ENCODE measurements at places on chromosomes 16 and 17. TPM values are rescaled to one million over a fixed set of nuclear protein-coding genes. Genes with fewer than 3 reads are reported as not detected.

- no peaks in the 10 kb centered on the region for H3K27me3 ChIP-seq
- H3K4me1 ChIP-seq = no peaks in the 10 kb centered on the region
- no peak overlapping the region for H3K27ac ChIP-seq
- no peak for DNase-seq
These were observed 15.3 kb downstream of the SDK2 start for GRCh38 chr17:73628642-73629552.

Gene TM4SF5
- total RNA-seq = not detected

Gene ALOX15B
- total RNA-seq = not detected

DNA sequence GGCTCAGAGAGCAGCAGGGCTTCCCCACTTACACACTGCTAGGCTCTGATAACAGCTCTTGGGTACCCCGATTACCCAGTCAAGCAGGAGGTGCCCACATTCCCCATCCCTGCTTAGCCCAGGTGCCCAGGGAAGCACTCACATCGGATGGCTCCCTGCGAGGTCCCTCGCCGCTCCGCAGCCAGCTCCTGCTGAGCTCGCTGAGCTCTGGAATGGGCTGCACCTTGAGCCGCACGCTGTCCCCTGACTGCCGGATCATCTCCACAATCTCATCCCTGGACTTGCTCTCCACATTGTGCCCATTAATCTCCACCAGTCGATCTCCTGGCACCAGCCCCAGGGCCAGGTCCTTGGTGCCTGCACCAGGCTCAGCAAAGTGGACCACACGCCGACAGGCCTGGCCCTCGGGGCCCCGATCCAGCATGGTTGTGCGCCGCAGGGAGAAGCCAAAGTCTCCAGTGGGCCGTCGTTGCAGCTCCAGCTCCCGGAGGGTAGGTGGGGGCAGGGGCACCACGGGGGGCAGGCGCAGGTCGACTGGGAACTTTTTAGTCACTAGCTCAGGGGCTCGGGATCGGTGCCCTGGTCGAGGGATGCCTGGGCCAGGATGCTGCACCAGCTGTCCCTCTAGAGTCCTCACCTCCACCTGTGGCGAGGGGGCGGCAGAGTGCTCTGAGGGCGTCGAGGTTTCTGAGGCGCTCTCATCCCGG lies 14.2 kb downstream of the MYO18A start:
- no peaks in the 10 kb centered on the region for H3K4me1 ChIP-seq
- no peaks in the 10 kb centered on the region for H3K36me3 ChIP-seq
- H3K4me3 ChIP-seq = no peak overlapping the region
- no peaks in the 10 kb centered on the region for H3K27me3 ChIP-seq

Gene MBTD1
- 24.6 TPM for total RNA-seq

GRCh38 chr16:2939968-2940367 lies 24.1 kb upstream of the KREMEN2 start:
- no peaks in the 10 kb centered on the region for H3K4me1 ChIP-seq
- peaks cover 44% of the 10 kb centered on the region for H3K36me3 ChIP-seq
- H3K27me3 ChIP-seq = no peaks in the 10 kb centered on the region
- H3K4me3 ChIP-seq = no peak overlapping the region
- H3K27ac ChIP-seq = no peak overlapping the region

GRCh38 chr16:56538331-56538730 lies 18.5 kb upstream of the BBS2 start:
- H3K4me3 ChIP-seq = no peak overlapping the region
- H3K4me1 ChIP-seq = no peaks in the 10 kb centered on the region
- H3K27ac ChIP-seq = no peak overlapping the region

DNA sequence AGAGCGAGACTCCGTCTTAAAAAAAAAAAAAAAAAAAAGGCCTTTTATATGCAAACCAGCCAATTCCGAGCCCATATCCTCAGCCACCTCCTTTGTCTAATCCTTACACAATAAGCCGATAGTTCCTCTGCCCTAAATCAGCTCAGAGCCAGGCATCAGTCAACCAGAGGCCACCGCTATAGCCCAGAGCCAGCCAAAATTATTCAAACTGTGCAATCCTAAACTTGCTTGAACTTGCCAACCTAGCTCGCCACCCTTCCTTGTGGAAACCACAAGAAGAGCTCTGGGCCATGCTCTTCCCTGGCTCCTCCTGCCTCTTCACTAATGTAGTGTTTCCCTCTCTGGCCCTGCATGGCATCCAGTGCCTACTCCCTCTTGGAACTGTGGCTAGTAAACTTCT lies 17.7 kb downstream of the ITGAL start:
- H3K36me3 ChIP-seq = peaks cover 83% of the 10 kb centered on the region
- H3K4me3 ChIP-seq = no peak overlapping the region
- no peaks in the 10 kb centered on the region for H3K27me3 ChIP-seq
- H3K4me1 ChIP-seq = peaks cover 20% of the 10 kb centered on the region
- DNase-seq = no peak

Gene HYDIN
- total RNA-seq = 1.1 TPM

- DNase-seq = no peak
- H3K4me3 ChIP-seq = no peak overlapping the region
- H3K27ac ChIP-seq = no peak overlapping the region
- H3K4me1 ChIP-seq = peaks cover 10% of the 10 kb centered on the region
- H3K36me3 ChIP-seq = no peaks in the 10 kb centered on the region
These were observed 60.9 kb upstream of the ARL4D start for GRCh38 chr17:43337684-43338428.

Gene KNOP1
- 5.6 TPM for total RNA-seq

Gene TMEM88
- total RNA-seq = 45.5 TPM

GRCh38 chr16:15864939-15865338 lies 8.1 kb upstream of the MYH11 start:
- no peaks in the 10 kb centered on the region for H3K27me3 ChIP-seq
- no peak for DNase-seq
- no peak overlapping the region for H3K4me3 ChIP-seq
- no peak overlapping the region for H3K27ac ChIP-seq
- H3K36me3 ChIP-seq = peaks cover 29% of the 10 kb centered on the region
- H3K4me1 ChIP-seq = no peaks in the 10 kb centered on the region

Gene KRT24
- total RNA-seq = not detected

DNA sequence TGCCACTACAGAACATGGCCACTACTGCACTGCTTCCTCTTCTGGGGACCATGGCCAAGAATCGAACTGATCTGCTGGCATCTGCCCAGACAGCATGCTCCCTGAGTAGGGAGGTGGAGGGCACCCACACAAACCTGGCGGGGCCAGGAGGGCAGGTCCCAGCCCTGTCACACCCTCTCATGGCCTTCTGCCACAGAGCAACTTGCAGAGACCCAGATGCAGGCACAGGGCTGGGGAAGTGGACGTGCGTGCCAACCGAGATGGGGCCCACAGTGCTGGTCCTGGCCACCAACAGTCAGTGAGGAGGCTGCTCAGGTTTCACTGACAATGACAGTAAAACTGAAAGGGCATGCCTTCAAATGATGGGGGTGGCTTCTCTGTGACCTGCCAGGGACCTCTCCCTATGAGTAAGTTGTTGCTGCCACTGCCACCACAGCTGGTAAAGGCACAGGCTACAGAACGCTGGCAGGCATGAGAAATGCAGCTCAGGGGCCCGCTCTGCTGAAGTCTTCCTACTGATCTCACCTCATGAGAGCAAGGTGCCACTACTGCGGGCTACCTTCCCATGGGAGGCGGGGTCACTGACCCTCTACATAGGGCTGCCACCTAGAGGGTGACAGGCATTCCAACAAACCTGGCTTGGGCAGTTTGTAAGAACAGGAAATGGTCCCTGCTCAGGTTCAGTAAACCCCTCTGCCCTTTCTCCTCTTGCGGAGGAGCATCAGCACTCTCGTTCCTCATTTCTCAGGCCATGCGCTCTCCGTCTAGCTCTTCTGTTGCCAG lies 15.5 kb downstream of the HIC1 start:
- peaks cover 36% of the 10 kb centered on the region for H3K4me1 ChIP-seq
- no peaks in the 10 kb centered on the region for H3K27me3 ChIP-seq
- peaks cover 21% of the 10 kb centered on the region for H3K36me3 ChIP-seq
- no peak overlapping the region for H3K4me3 ChIP-seq
- no peak for DNase-seq
- no peak overlapping the region for H3K27ac ChIP-seq

- DNase-seq = no peak
- H3K27ac ChIP-seq = no peak overlapping the region
- H3K4me3 ChIP-seq = no peak overlapping the region
- no peaks in the 10 kb centered on the region for H3K4me1 ChIP-seq
These were observed 58.6 kb upstream of the ZFHX3 start for GRCh38 chr16:73106329-73107034.

- H3K4me3 ChIP-seq = no peak overlapping the region
- H3K36me3 ChIP-seq = no peaks in the 10 kb centered on the region
- no peaks in the 10 kb centered on the region for H3K27me3 ChIP-seq
- no peak for DNase-seq
- H3K27ac ChIP-seq = no peak overlapping the region
- H3K4me1 ChIP-seq = peaks cover 21% of the 10 kb centered on the region
These were observed 316.6 kb downstream of the CDH13 start for GRCh38 chr16:82943371-82943770.

Gene ATP2C2
- not detected for total RNA-seq

Gene FBXW10
- total RNA-seq = not detected

GRCh38 chr16:73092236-73092781 lies 44.4 kb upstream of the ZFHX3 start:
- H3K36me3 ChIP-seq = no peaks in the 10 kb centered on the region
- H3K27ac ChIP-seq = no peak overlapping the region
- DNase-seq = no peak
- peaks cover 5% of the 10 kb centered on the region for H3K4me1 ChIP-seq

GRCh38 chr16:3115003-3115402 lies 2.6 kb downstream of the ZNF205 start:
- H3K36me3 ChIP-seq = no peaks in the 10 kb centered on the region
- H3K4me1 ChIP-seq = no peaks in the 10 kb centered on the region
- DNase-seq = no peak

DNA sequence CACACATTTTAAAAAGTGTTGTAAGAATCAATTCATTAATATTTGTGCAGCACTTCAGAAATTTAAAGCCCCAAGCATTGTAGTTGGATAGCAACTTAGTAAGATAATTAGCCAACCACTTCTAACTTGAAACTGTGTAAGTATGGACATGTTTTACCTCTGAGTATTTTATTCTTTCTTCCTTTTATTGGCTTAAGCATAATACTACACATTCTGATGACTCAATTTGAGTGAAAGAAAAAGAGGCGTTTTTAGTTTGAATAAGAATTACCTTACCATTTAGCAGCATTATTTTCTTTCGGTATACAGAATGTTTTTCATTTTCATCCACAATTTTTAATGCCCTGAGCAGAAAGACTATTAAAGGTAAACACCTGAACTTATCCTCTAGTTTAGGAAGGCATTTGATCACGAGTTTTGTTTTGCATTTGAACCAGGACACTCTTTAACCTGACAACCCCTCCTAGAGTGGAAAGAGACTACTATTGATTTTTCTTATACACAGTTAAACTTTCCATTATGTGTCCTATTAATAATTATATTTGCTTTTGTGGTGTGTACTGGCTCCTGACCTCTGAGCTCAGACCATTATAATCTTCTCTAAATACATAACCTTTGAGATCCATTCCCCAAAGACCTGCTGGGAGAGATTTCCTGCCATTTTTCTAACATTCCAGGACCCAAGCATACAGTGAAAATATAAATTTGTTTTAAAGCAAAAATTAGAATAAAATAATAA lies 9.2 kb downstream of the NACA2 start:
- no peak overlapping the region for H3K4me3 ChIP-seq
- peaks cover 5% of the 10 kb centered on the region for H3K27me3 ChIP-seq
- H3K27ac ChIP-seq = no peak overlapping the region
- H3K36me3 ChIP-seq = no peaks in the 10 kb centered on the region

- no peak for DNase-seq
- H3K27ac ChIP-seq = no peak overlapping the region
- no peak overlapping the region for H3K4me3 ChIP-seq
These were observed 124.7 kb downstream of the HS3ST2 start for GRCh38 chr16:22938647-22939046.

- no peaks in the 10 kb centered on the region for H3K36me3 ChIP-seq
- peaks cover 25% of the 10 kb centered on the region for H3K4me1 ChIP-seq
- peak overlapping the region; percentile 87 for H3K4me3 ChIP-seq
- no peaks in the 10 kb centered on the region for H3K27me3 ChIP-seq
These were observed 16.7 kb downstream of the GNGT2 start for GRCh38 chr17:49193513-49194296.

Gene TOP2A
- 2.0 TPM for total RNA-seq

DNA sequence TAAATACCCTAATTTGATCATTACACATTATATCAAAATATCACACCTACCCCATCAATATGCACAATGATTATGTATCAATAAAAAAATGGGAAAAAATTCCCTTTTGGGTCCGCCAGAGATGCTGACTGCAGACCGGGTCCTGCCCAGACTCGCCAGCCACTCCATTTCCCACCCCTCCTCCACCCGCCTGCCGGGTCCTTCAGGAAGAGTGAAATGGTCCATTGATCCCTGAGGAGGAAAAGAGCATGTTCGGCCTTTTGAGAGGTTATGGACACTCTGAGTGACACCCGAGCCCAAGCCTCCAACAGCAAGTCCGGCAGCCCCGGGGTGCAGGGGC lies 123.9 kb upstream of the ZFHX3 start:
- H3K4me3 ChIP-seq = no peak overlapping the region
- H3K36me3 ChIP-seq = no peaks in the 10 kb centered on the region
- no peak for DNase-seq
- no peaks in the 10 kb centered on the region for H3K4me1 ChIP-seq
- no peak overlapping the region for H3K27ac ChIP-seq

Measured in natural killer cell (primary cell).